Stimulated activated CD8-positive, alpha-beta memory T cell treated with anti-CD3 and anti-CD28 coated beads, Interleukin-15, amount 100 ng/mL, for 24 hours (primary cell): ENCODE measurements at places on chromosomes 2 and 18.

- no peak for DNase-seq
Observed at GRCh38 chr2:3635171-3635974, 22.6 kb upstream of the ALLC start.

DNA sequence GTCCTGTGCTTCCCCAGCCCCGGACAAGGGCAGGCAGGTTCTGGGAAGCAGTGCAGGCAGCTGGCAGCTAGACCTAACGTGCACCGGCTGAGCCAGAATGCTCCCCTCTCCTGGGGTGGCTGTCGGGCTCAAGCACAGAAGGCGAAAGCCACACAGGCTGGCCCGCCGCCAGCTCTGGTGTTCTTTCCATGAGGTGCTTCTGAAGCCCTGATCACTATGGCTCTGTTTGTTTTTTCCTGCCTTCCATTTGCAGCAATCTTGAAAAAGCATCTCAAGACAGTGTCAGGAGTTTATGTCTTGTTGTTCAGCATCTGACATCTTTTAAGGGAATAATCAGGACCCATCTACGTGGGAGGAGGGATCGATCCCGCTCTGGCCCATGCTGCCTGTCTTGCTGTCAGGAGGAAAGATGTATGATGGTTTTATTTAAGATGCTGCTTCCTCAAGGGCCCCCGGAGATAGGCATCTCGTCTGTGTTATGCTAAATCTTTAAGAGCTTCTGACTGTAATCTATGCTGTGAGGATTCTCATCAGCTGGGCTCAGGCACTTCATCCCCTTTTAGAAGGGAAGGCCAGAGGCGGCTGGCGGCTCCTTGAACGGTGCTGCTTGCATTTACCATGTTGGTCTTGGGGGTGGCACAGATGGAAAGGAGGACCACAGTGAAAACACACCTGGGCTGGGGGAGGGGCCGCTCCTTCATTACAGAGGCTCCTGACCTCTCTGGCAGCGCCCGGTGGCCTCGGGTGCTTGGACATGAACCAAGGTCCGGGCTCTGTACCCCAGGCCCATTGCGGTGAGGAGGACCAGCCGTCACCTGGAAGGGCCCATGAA is 118.5 kb upstream of the HDAC4 start:
- DNase-seq = no peak

GRCh38 chr2:109254174-109254904 is 125.3 kb downstream of the SH3RF3 start:
- no peak for DNase-seq

DNA sequence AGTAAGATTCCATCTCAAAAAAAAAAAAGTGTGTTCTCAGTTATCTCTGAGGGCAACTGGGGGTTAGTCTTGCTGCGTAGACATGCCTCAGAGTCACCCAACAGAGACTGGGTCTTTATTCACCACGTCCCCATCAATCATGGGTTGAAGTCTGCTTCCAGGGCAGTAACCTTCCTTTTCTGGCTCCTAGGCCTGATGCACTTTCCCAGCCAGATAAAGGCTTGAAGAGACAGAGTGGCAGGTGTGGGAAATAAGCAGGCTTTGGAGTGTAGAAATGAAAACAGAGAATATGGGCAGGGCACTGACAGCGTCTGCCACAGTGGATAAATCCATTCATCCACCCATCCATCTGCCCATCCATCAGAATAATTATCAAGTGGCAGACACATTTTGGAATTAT is 134.1 kb upstream of the LGALSL start:
- no peak for DNase-seq

DNA sequence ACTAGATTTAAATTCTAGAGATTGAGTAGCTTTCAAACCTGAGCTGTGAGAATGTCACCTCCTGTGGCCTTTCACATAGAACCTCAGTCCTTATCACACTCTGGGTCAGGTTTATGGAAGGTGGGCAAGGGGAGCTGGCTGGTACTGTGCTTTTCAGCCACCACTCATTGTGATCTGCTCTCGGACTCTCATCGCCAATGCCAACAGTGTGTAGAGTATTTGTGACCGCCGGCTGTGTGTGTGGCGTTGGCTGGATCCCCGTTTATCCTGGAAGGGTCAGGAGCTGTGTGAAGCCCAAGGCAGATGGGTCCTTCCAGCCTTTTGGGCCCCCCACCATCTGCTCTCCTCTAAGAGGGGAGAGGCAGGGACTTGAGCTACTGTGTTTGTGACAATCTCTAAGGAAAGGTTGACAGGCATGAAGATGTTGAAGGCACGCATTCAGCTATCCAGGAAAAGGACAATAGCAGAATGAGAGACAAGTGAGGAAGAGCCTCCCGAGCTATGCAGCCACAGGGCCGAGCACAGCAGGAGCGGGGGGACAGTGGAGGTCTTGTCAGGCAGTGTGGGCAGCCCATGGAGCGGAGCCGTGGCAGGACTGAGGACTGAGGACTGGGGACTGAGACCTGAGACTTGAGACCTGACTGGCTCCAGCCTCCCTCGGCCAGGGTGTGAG is 107.1 kb upstream of the TPO start:
- DNase-seq = no peak

- no peak for DNase-seq
Observed at GRCh38 chr2:127637236-127637630, 8.7 kb upstream of the GPR17 start.

DNA sequence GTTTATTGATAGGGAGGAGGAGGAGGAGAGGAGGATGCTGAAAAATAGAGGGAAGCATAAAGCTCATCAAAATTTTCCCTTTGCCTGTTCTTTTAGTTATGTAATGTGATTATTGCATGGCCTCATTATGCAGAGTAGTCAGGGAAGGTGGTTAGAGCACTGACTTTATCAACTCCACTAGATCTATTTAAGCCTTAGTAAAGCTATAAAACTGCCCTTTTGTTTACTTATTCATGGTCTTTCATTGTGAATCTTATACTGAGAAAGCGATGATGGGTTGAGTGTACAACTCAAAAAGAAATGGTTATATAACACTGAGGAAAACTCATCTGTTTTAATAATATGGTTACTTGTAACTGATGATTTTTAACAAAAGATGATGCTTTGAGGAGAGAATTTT is 81.7 kb downstream of the MAP4K4 start:
- no peak for DNase-seq

- DNase-seq = no peak
Observed at GRCh38 chr2:45180033-45180746, 170.9 kb upstream of the SIX2 start.

- no peak for DNase-seq
Observed at GRCh38 chr18:58373481-58373880, 255.4 kb downstream of the ALPK2 start.

- no peak for DNase-seq
Observed at GRCh38 chr18:44510390-44510789, 170.3 kb upstream of the SETBP1 start.

DNA sequence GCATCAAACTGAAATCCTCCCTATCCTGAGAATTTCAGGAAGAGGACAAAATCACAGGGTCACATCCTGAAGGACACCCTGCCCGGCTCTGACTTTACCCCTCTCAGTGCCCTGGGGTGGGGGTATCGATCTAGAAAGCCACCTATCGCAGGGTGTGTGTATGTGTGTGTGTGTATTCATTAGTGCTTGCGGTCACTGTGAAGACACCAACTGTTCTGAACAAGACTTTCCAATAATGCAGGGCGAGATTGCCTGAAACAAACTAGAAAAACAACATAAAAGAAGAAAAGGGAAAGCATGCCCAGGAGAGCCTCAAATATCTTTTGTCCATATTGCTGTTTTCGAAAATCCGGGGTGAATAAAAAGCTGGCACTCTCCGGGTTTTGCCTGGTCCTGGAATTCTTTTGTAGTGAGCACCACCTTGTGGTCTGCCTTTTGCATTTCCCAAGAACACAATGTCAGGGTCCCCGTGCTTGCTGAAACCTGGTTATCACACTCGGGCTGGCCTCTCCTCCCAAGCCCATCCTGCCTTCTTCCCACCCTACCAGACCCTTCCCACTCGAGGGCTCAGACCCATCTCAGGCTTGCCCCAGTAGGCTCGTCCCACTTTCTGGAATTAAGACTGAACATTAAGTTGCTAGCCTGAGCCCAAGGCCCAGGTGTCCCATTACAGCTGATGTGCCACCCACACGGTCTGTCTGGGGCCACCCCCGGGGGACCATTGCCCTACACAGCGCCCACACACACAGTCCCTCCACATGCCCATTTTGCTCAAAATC is 25.0 kb upstream of the COPS8 start:
- no peak for DNase-seq

DNA sequence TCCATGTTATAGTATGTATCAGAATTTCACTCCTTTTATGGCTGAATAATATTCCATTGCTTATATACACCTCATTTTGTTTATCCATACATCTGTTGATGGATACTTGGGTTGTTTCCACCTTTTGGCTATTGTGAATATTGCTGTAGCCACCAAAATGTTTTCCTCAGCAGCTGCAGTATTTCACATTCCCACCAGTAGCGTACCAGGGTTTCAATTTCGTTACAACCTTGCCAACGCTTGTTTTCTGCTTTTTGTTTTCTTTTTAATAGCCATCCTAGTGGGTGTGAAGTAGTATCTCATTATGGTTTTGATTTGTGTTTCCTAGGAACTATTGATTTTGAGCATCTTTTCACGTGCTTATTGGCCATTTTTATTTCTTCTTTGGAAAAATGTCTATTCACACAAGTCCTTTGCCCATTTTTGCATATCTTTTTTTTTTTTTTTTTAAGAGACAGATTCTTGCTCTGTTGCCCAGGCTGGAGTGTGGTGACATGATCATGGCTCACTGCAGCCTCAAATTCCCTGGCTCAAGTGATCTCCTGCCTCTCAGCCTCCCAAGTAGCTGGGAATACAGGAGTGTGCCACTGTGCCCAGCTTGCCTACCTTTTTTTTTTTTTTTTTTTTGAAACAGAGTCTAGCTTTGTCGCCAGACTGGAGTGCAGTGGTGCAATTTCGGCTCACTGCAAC is 14.2 kb downstream of the UBXN2A start:
- no peak for DNase-seq

DNA sequence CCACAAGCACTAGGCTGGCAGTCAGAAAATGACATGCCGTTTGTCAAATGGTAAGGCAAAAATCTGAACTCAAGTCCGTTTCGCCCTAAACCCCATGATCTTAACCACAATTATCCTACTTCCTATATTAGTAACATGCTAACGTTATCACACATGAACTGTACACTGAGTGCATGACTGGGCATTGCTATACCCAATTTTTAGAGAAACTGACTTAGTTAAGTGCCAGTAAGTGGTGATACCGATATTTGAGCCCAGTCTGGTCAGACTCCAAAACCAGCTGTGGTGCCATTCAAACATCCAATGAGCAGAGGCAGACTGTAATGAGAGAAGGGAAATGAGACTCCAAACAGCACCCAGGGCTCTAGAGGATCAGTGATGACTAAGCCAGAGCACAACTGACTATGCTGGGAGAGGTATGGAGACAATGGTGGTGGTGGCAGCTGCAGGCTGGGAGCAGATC is 311.7 kb upstream of the PKDCC start:
- no peak for DNase-seq

- no peak for DNase-seq
Observed at GRCh38 chr18:50973367-50974126, 5.7 kb downstream of the ELAC1 start.
